IMR-90 (cell line): ENCODE measurements at places on chromosomes 2 and 18. TPM values are rescaled to one million over a fixed set of nuclear protein-coding genes. Genes with fewer than 3 reads are reported as not detected.

Gene UGT1A5
- total RNA-seq: not detected in 2 replicates

Gene ELOA2
- total RNA-seq: not detected in 2 replicates

Gene CFAP221
- total RNA-seq: not detected in 2 replicates

Gene CYP27C1
- not detected in 2 replicates for total RNA-seq

Gene BCS1L
- 39.1 and 39.2 TPM in 2 replicates for total RNA-seq

Gene NT5DC4
- not detected in 2 replicates for total RNA-seq

Gene SKOR2
- total RNA-seq: not detected in 2 replicates

Gene CDK15
- 28.9 and 33.0 TPM in 2 replicates for total RNA-seq

Gene RBKS
- 0.83 and 1.1 TPM in 2 replicates for total RNA-seq

Gene VWA3B
- total RNA-seq: not detected in 2 replicates

Gene EMILIN1
- total RNA-seq: 26.5 and 27.8 TPM in 2 replicates

Gene SERPINB11
- total RNA-seq: 0.18 TPM in 1 of 2 replicates, not detected in the other

Gene C2orf80
- total RNA-seq: not detected in 2 replicates

Gene MYOM1
- total RNA-seq: under 0.01 TPM in 2 replicates

Gene RAD51AP2
- total RNA-seq: not detected in 2 replicates

Gene STON1
- 5.7 and 6.9 TPM in 2 replicates for total RNA-seq

Gene CYRIA
- total RNA-seq: 1.7 and 3.8 TPM in 2 replicates

Gene UBE2E3
- total RNA-seq: 92.8 and 106 TPM in 2 replicates

Gene ALK
- total RNA-seq: not detected in 2 replicates

Gene DYSF
- total RNA-seq: under 0.01 and 0.18 TPM in 2 replicates

Gene HOXD8
- total RNA-seq: not detected in 2 replicates

Gene DPP4
- 19.0 and 24.2 TPM in 2 replicates for total RNA-seq

Gene KANSL1L
- 7.2 and 8.1 TPM in 2 replicates for total RNA-seq

Gene STARD6
- total RNA-seq: 0.28 TPM in 1 of 2 replicates, not detected in the other

Gene OSBPL6
- 2.8 and 3.2 TPM in 2 replicates for total RNA-seq

Gene ICOS
- not detected in 2 replicates for total RNA-seq

Gene ABCA12
- total RNA-seq: under 0.01 TPM in 2 replicates

Gene PJVK
- 0.28 and 0.72 TPM in 2 replicates for total RNA-seq

Gene CDH19
- total RNA-seq: not detected in 2 replicates

Gene CFAP210
- not detected in 2 replicates for total RNA-seq

Gene INHBB
- 0.18 and 0.28 TPM in 2 replicates for total RNA-seq

Gene LYPD1
- 79.7 and 87.6 TPM in 2 replicates for total RNA-seq

Gene GPR45
- total RNA-seq: not detected in 2 replicates

Gene STAT1
- total RNA-seq: 67.9 and 80.3 TPM in 2 replicates

Gene TRIB2
- total RNA-seq: 12.7 and 16.1 TPM in 2 replicates

Gene RTP5
- not detected in 2 replicates for total RNA-seq

Gene SERPINB4
- total RNA-seq: not detected in 2 replicates
